ENCODE measurements at places on chromosomes 6 and 20.

GRCh38 chr6:12785921-12786320 is 69.4 kb downstream of the PHACTR1 start:
- no peak for DNase-seq

- DNase-seq, result no peak
Measured at GRCh38 chr20:49867453-49868215, 47.7 kb downstream of the SPATA2 start.

DNA sequence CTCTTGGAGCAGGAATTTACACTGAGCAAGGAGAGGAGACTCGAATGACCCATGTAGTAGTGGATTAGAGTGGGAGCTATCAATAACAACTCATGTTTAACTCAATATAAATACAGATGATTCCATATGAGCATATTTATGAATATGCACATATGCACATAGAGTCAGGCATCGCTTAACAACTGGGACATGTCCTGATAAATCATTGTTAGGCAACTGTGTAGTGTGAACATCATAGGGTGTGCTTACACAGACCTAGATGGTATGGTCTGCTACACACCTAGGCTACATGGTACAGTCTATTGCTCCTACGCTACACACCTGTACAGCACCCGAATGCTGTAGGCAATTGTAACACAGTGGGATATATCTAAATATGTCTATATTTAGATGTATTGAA is 75.9 kb upstream of the RALGAPA2 start:
- DNase-seq, result no peak

- DNase-seq, result no peak
Measured at GRCh38 chr6:20698675-20699074, 164.4 kb downstream of the CDKAL1 start.
